ENCODE measurements at places on chromosomes 5 and 9. TPM values are rescaled to one million over a fixed set of nuclear protein-coding genes. Genes with fewer than 3 reads are reported as not detected.

- no peak for ATAC-seq
Observed at GRCh38 chr5:149996205-149996890, 4.1 kb downstream of the TIGD6 start.

Gene PRSS3
- not detected for total RNA-seq

- peak; percentile 91 for ATAC-seq
Observed at GRCh38 chr9:133701981-133702797, 36.0 kb downstream of the SARDH start.

DNA sequence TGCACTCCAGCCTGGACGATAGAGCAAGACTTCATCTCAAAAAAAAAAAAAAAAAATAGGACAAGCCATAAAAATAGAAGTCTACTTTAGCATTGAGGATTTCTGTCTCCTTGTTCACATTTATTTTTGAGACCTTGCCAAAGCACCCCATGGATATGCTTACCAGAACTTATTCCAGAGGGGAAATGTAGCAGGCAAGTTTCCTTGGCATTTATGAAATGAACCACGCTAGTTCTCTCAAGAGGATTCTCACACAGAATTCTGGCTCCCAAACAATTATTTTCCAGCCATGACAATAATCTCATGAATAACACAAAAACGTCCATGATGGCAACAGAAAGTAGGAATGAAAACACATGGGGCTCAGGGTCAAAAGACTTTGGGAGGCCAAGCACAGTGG is 23.4 kb upstream of the GPX8 start:
- ATAC-seq = no peak

DNA sequence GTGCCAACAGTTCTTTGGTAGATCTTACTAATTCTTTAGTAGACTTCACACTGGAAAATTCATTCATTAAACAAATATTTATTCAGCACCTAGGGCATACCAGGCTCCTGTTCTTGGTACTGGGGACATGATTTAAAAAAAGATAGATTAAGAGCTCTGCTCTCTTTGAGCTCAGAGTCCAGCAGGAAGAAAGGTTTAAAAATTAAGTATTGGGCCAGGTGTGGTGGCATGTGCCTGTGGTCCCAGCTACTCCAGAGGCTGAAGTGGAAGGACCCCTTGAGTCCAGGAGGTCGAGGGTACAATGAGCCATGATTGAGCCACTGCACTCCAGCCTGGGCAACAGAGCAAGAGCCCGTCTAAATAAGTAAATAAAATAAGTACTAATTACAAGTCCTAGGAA is 41.4 kb downstream of the ENC1 start:
- no peak for ATAC-seq

Gene FOXD4L6
- not detected for total RNA-seq

Data from activated T-helper 17 cell treated with anti-CD3 and anti-CD28 coated beads, Interleukin-2, amount 50 U/mL, for 72 hours (primary cell).